Lower leg skin (tissue), 4 donors: ENCODE measurements at places on chromosomes 7 and 10. TPM values are rescaled to one million over a fixed set of nuclear protein-coding genes. Genes with fewer than 3 reads are reported as not detected.

DNA sequence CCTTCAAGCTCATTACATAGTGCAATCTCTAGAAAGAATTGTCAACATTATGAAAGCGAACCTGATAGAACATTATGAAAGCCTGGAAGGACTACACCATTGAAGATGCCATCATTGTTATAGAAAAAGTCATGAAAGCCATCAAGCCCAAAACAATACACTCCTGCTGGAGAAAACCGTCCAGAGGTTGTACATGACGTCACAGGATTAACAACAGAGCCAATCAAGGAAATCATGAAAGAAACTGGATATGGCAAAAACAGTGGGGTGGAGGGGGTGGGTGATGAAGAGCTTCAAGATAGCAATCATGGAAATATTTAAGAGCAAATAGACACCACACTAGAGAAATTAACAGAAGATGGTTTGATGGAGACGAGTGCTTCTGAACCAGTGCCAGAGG is 45.7 kb downstream of the TOMM7 start:
- no peak for DNase-seq

- no peak for DNase-seq
Observed at GRCh38 chr7:134504660-134505164, 22.7 kb upstream of the AKR1B10 start.

DNA sequence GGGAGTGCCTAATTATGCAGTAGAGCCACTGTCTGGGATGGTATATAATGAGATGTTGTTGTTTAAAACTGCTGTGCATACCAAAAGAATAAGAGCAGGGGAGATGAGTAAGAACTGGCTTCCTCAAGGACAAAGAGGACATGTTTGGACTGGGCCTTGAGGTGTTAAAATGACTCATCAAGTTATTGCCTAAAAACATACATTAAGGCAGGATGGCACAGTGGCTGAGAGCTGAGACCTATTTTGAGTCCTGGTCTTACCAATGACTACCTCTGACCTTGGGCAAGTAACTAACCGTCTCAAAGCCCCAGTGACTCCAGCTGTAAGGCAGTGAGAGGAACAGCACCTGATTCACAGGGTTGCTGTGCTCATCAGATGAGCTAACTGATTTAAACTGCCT is 71.1 kb downstream of the CFAP58 start:
- DNase-seq = no peak

The STAG3 gene
- total RNA-seq = 0.34 TPM
